ENCODE measurements at places on chromosomes 13 and 19.
A peak's percentile ranks its signal among the peaks of the same experiment; 100 is the strongest.

GRCh38 chr19:6218491-6219146, 61.2 kb downstream of the MLLT1 start:
- peak; percentile 55 for DNase-seq

- no peak for DNase-seq
Observed at GRCh38 chr13:50226515-50227155, 211.4 kb downstream of the KCNRG start.

DNA sequence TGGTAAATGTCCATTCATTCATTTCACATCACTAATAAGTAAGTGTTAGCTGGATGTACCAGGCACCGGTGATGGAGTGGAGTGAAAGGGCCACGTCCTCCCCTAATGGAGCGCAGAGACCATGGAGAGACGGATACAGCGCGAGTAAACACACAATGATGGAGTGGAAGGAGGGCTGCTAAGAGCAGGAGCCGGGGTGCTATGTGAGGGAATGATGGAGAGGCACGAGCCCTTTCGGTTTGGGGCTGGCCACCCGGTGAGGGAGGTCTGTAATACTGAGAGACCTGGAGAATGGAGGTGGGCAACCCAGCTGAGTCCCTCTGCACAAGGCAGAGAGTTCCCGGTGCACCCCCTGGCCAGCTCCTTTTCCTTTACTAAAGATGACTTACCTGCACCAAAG, 53.7 kb downstream of the PEPD start:
- no peak for DNase-seq

DNA sequence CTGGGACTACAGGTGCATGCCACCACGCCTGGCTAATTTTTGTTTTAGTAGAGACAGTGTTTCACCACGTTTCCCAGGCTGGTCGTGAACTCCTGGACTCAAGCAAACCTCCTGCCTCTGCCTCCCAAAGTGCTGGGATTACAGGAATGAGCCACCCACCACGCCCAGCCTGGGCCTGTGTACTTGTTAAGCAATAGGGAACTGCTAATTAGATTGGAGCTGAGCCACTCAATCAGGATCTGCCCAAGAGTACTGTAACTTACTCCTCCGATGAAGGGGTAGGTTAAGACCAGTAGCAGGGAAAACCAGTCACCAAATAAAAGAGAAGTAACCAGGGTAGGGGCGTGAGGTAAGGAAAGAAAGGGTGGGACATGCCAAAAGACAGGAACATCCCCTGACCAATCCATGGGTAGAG, 2.3 kb downstream of the DDX39A start:
- no peak for DNase-seq

DNA sequence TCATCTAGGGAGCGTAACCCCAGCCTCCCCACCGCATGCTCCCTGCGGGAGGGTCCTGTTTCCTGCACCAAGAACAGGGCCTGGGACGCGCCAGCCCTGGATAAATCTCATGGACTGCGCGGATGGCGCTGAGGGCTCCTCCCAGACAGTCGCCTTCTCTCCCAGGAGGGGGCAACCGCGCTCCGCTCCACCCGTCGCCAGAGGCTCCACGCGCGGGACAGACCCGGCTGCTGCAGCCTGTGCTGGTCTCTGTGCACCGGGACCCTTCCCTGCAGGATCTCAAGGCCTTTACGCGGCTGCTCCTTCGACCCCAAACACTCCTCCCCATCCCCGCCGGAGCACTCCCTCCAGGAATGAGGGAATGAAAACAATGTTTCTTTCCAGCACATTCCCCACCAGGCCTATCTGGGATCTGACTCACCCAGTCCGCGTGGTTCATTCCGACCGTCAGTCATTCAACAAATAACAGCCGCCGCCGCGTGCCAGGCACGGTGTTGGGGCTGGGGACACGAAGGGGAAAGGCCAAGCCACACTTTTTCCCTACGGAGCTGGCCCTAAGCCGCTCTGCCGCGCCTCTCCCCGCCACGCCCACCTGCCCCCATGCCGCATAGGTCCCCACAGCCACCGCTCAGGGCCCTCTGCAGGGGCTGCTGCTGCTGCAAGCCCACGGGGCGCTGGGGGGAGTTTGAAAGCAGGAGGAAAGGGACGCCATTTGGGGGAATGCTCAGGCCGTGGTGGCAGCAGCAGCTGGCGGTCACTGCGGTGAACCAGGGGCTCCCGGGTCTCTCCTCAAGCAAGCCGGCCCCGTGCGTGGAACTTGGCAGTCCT, 6.0 kb downstream of the PNMA8B start:
- no peak for DNase-seq

- no peak for DNase-seq
Observed at GRCh38 chr19:42428676-42429075, 1.5 kb upstream of the LIPE start.

DNA sequence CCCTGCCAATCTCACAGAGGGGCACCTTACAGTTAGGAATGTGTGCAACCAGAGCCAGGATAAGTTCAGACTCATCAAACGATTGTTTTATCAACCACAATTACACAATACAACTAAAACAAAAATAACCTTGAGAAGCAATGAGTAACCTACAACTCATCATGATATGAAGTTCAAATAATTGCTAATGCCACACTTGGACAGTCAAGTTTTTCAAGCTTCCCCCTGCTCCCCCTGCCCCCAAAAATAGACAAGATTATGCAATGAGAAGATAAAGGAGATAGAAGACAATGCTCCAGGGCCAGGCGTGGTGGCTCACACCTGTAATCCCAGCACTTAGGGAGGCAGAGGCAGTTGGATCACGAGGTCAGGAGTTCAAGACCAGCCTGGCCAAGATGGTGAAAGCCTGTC, 13.6 kb upstream of the KPNA3 start:
- no peak for DNase-seq

- DNase-seq = no peak
Observed at GRCh38 chr19:51096473-51097165, 11.6 kb downstream of the CTU1 start.

DNA sequence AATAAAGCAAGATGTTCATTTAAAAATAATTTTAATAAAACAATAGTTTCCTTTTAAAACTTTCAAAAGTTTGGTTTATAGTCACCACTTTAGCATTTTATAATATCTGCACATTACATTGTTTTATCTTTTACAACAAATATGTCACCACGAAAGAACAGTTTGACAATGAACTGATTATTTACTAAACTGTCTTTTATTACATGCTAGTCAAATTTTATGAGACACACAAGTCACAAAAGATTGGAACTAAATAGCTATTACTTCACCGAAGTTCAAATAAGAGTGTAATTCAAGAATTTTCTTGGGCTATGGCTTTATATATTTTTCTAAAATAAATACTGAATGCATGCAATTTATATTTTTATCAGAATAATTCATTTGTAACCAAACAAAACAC, 57.5 kb upstream of the EEF1AKMT1 start:
- DNase-seq = no peak

- DNase-seq = no peak
Observed at GRCh38 chr13:41492432-41493260, 35.3 kb downstream of the RGCC start.

DNA sequence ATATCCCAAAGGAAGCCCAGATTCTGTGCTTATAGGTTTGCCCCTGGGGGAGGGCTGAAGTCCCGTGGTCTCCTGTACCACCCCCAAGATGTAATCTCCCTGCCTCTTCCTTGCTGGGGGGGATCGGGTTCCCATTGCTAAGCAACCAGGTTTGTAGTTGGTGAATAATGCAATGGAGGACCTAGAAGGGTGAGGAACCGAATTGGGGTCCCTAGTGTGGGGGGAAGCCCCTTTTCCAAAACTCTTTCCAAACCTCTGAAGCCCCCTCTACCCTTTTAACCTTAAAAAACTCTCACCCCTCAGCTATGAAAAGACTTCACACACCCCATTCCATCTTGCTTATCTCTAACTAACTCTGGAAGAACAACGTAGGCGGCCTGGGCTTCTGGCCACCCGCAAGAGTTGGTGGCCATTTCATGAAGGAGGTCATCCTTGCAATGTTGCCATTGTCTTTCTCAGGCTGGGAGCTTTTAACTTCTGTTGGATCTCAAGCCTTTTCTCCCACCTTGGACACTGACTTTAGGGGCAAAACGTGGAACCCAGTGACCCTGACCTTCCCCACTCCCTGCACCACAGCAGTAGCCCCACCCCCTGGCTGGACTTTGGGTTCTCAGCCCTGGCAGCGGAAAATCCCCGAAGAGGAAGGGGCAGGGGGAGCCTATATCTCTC, 661 bp downstream of the PALM3 start:
- DNase-seq = no peak

DNA sequence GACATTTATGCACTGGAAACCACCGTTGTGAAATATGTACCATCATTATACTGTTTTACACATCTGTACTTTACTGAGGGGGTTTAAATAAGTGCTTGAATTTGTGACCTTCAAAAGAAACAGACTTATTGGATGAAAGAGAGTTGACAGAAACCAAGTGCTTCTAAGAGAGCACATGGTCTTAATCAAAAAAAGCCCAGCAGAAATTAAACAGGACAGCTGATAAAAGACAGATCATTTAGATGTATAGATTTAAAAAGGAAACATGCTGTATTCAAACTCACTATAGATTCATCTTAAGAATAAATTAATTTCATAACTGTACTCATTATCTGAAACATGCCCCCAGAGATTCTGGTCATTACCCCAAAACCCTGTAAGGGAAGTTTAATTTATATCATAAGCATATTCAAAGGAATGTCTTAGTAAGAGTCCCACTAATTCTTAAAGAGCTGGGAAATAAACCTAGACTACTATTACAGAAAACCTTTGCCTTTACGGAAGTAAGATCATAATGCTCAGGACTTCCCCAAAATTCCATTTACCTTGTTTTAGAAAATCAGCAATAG, 421.8 kb downstream of the DCT start:
- no peak for DNase-seq

- DNase-seq = no peak
Observed at GRCh38 chr13:20291037-20291436, 58.9 kb upstream of the GJB6 start.

DNA sequence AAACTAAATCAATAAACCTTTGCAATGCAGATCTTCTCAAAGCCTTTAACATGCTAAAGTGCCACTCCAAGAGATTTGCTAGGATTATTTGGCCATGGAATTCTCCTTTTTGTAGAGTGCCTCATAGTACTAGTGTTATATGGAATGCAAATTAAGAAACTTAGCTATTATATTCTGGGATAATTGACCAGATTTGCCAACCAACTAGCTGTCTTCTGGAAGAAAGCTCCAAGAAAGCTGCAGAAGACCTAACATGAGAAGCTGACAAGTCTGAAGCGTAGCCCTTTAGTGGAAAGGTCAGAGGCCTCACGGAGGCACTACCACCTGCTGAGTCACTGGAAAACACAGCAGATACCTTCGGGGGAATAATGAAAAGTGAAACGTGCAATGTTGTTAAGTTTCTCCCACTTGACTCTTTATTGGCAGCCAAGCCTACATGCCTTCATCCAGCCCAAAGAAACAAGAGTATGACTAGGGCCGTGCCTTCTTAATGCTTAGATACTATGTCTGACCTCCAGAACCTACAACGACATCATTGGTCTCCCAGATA, 29.8 kb upstream of the KATNAL1 start:
- DNase-seq = no peak

- DNase-seq = peak; percentile 51
Observed at GRCh38 chr19:7500811-7501450, 12.1 kb upstream of the PEX11G start.

- DNase-seq = no peak
Observed at GRCh38 chr19:5891572-5891937, 12.0 kb downstream of the NDUFA11 start.

- no peak for DNase-seq
Observed at GRCh38 chr13:30394751-30395191, 27.5 kb upstream of the UBE2L5 start.

DNA sequence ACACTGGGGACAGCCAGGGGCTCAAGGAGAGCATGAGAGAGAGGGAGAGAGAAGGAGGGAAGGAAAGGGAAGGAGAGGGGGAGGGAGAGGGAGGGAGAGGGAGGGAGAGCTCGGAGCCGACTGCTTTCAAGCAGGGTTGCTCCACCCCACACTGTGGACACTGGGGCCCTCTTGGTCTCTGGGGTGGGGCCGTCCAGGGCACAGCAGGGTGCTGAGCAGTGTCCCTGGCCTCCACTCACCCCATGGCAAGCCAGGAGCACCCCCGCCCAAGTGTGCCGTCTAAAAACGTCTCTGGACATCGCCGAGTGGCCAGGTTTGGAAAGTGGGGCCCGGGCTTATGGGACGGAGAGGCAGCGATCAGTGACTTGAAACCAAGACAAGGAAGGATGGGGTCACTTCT, 20.9 kb downstream of the DPP9 start:
- DNase-seq = no peak

All from SHP77 treated with DMSO at 0.1 percent for 48 hours (cell line).